ENCODE measurements at places on chromosomes 13 and 19.
A peak's percentile ranks its signal among the peaks of the same experiment; 100 is the strongest.

- no peak for DNase-seq
These were observed 7.5 kb downstream of the GAMT start for GRCh38 chr19:1393841-1394240.

GRCh38 chr13:25037057-25037813, 58.7 kb upstream of the PABPC3 start:
- DNase-seq: peak; percentile 12

- no peak for DNase-seq
These were observed 4.2 kb upstream of the CERS4 start for GRCh38 chr19:8204961-8205360.

DNA sequence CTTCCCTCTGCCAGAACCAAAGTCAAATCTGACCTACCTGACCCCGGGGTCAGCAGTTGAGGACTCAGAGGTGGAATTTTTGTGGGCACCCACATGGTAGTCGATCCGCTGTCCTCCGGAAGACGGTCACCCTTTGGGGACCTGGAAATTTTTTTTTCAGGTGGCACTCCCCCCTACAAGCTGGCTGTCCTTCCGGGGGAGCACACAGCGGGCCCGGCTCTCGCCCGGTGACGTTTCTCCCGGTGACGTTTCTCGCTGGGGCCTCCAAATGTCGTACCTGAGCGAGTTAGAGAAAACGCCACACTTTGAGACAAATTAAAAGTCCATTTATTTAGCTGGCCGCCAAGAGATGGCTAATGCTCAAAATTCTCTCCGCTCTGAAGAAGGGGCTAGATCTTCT, 48.8 kb downstream of the ZFP14 start:
- no peak for DNase-seq

- no peak for DNase-seq
These were observed 162.3 kb downstream of the DACH1 start for GRCh38 chr13:71704656-71705055.

- DNase-seq: no peak
These were observed 1.0 kb downstream of the CEBPA start for GRCh38 chr19:33301144-33301899.

DNA sequence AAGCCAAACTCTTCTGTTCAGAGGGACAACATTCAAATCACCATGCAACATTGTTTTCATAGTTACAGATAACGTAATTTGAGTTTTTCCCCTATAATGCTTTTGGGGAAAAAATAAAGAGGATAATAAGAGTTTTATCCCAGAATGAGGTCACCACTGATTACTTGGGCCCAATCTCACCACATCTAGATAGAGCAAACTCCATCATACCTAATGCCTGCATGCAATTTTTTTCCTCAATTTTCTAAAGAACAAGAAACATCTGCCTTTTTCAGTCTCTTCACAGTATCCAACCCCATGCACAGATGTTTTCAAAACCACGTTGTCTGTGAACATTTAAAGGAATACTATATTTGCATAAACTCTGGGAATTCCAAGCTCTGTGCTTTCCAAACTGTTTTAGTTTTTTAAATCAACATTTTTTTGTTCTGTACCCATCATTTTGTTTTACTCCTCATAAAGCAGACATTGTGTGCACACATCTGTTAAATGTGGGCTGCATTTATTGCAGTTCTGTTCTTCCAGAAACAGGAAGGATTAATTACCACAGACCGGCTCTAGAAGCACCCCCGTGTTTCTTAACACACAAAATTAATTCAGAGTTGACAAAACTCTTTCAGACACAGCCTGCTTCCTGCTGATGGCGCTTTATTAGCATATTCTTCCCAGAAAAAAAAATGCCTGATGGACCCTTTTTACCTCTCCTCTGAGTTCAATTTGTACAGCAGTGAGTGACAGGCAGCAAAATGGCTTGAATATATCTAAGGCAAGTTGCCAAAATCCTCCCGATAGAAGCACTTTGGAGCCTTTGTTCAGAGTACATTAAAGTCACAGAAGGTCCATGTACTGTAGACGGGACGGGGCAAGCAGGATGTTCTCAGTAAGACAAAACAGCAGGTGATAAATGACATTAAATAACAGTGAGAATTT, 1171.9 kb downstream of the EFNB2 start:
- no peak for DNase-seq

GRCh38 chr19:17184371-17184841, 30.8 kb upstream of the USE1 start:
- DNase-seq: peak; percentile 36

GRCh38 chr19:45103508-45104319, 10.7 kb downstream of the PPP1R37 start:
- DNase-seq: no peak
